NCI-H2107 (cell line): ENCODE measurements at places on chromosomes 1 and 21.
A peak's percentile ranks its signal among the peaks of the same experiment; 100 is the strongest.

DNA sequence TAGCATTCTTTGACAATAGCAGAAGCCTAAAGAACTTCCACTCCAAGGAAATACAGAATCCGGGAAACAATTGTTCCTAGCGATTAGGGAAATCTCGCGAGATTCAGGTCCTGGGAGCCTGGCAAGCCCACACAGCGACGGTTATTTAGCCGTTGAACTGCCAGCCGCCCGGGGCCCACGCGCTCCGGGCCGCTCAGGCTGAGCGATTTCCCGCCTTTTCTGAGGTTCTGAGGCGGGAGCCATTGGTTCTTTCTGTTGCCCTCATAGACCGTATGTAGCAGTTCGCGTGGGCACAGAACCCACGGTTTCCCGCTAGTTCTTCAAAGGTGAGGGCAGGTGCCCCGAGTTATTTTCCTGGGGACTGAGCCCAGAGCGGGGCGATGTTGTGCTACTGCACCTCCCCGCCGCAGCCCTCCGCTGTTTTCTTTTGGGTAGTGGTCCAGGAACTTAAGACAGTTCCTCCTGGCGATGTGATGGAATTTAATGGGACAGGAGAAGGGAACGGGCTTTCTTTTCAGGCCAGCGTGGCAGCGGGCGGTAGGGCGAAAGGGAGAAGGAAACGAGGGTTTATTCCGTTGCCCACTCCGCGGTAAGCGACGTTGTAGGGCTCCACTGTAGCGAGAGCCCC lies at the start of gene SYCP1:
Gene SYCP1 (plus strand): TSS at position 171 of the 628 bp plus-strand sequence. CDS start 602 bp downstream, outside the sequence.
- DNase-seq = no peak

DNA sequence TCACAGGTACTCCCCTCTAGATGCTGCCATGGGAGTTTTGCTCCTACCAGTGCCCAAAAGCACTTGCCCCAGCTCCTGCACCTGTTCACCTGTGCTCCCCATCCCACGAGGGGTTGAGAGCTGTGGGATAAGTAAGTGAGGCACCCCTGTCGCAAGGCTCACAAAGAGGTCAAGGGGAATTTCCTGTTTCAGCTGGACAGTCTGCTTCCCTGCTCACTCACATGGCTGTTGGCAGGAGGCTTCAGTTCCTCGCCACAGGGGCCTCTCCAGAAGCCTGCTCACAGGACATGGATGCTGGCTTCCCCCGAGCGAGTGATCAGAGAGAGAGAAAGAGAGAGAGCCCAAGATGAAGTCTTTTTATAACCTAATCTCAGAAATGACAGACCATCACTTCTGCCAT lies 8.7 kb upstream of the NCMAP start:
- no peak for DNase-seq

DNA sequence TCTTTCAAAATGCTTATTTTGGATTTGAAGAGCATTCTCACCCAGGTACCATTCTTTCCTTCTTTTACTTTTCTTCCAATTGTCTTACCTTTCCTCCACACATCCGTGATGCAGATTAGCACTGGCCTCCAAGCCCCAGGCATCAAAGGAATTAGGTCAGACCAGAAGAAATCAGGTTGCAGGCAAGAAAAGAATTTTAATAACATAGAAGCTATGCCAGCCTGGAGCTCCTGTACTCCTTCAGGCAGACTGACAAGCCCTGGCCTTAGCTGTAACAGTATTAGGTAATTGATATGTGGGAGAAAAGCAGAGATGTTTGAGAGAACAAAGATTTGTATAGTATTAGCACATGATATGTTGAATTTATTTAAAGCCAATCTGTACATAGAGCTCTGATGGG lies 390.4 kb upstream of the ADGRL2 start:
- no peak for DNase-seq

DNA sequence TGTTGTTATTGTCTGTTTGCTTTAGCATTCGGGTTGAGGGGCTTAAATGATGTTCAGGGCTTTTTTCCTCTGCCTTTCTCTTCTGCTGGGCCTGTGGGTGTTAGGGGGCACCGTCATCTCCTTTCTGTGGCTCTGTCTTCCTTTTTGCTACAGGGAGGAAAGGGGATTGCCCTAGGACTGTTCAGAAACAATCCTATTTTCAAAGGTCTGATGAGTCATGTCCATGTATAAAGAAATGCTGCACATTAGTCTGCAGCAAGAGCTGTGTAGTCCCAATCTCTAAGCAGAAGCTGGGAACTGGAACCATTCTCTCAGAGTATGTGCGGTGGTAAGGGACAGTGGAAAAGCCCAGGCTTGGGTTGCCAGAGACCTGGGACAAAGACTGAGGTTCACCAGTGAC lies 462.3 kb downstream of the OMA1 start:
- no peak for DNase-seq

DNA sequence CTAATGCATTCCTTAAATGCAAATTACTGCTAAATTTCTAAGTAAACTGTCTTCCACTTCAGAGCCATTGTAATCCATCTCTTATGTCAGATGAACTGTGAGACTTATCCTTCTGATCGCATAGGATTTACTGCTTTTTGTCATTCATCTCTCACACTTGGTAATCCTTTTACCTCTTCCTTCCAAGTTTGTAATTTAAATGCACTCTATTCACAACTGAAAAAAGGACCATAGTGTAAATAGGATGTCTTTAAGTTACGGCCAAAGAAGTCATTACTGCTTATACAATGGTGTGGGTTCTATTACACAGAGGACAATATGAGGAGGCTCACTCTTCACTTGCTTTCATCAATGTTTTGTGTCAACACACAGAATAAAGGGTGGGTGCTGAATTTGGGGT lies 393.3 kb downstream of the PTBP2 start:
- no peak for DNase-seq

DNA sequence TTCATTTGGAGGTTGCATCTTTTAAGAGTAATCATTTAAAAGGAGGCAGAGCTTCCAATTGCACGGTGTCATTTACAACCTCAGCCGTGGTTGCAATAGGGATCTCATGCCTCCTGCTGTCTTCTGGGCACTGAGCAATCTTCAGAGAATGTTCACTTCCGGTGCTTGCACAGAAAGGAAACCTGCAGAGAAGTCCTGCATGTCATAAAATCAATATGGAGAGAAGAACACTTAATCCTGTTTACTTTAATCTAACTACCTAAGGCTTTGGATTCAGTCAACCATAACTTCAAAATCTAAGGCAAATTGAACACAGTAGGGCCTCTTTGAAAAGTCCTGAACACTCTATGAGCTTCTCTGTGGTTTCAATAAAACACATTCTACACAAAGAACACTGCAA lies 11.3 kb upstream of the MAP10 start:
- peak; percentile 60 for DNase-seq
